ENCODE measurements at places on chromosomes 1 and 21. TPM values are rescaled to one million over a fixed set of nuclear protein-coding genes. Genes with fewer than 3 reads are reported as not detected.

Gene DCST2
- total RNA-seq, result 0.19 TPM

Gene PLEKHA6
- 4.7 TPM for total RNA-seq

Gene GUCA2B
- not detected for total RNA-seq

Gene MEX3A
- total RNA-seq, result 11.9 TPM

Gene ZFP69B
- total RNA-seq, result 10.3 TPM

Gene ITLN2
- 0.15 TPM for total RNA-seq

Gene DMRTA2
- 0.24 TPM for total RNA-seq

Gene RPE65
- total RNA-seq, result not detected

Gene TRAF3IP3
- total RNA-seq, result not detected

Gene KRTAP19-3
- total RNA-seq, result not detected

Gene HSPB7
- not detected for total RNA-seq

Gene ANKRD35
- total RNA-seq, result not detected

Gene RERE
- 30.5 TPM for total RNA-seq

Gene DPM3
- 98.1 TPM for total RNA-seq

Gene SLC9C2
- total RNA-seq, result not detected

Gene SLX9
- 46.2 TPM for total RNA-seq

Gene LCE2B
- total RNA-seq, result not detected

Gene RAB7B
- 4.6 TPM for total RNA-seq

Gene CELA3B
- total RNA-seq, result not detected

Gene P3H1
- 76.9 TPM for total RNA-seq

Gene ECM1
- 18.6 TPM for total RNA-seq

Gene CDKN2C
- total RNA-seq, result 63.9 TPM

Gene CBR3
- 17.4 TPM for total RNA-seq

Gene GPATCH2
- 24.6 TPM for total RNA-seq

Gene AMY1A
- not detected for total RNA-seq

Gene PADI6
- total RNA-seq, result not detected

Gene KCNH1
- 2.0 TPM for total RNA-seq

Gene TAS1R3
- total RNA-seq, result 0.56 TPM

Gene ACTL8
- total RNA-seq, result 0.98 TPM

Gene PRKAA2
- total RNA-seq, result 2.0 TPM

Gene DDAH1
- 11.8 TPM for total RNA-seq

Gene PLD5
- 0.05 TPM for total RNA-seq

Gene COL9A2
- total RNA-seq, result 10.6 TPM

Gene LCE2C
- not detected for total RNA-seq

Gene NOS1AP
- total RNA-seq, result 4.1 TPM

Gene TENT5C
- total RNA-seq, result under 0.01 TPM

Gene CD48
- not detected for total RNA-seq

Gene SPRR2G
- total RNA-seq, result not detected

Gene CFAP57
- 0.15 TPM for total RNA-seq

Gene PIGC
- 28.7 TPM for total RNA-seq

Gene NPPB
- 0.30 TPM for total RNA-seq

Gene APCS
- total RNA-seq, result not detected

Gene C1orf21
- total RNA-seq, result 7.1 TPM

Gene PRKACB
- 10.3 TPM for total RNA-seq

Gene CELF3
- not detected for total RNA-seq

Gene MASP2
- total RNA-seq, result 0.82 TPM

Gene BNIPL
- total RNA-seq, result 2.2 TPM

Gene RNU1-4
- under 0.01 TPM for total RNA-seq

Gene SCCPDH
- 54.7 TPM for total RNA-seq

Gene PODN
- total RNA-seq, result not detected

Gene IQGAP3
- 101 TPM for total RNA-seq

Gene SLC22A15
- total RNA-seq, result 4.7 TPM

Gene BSND
- total RNA-seq, result not detected

Gene LCE3E
- not detected for total RNA-seq

Gene GBP5
- total RNA-seq, result not detected

Gene CD84
- not detected for total RNA-seq

Gene RCAN1
- 156 TPM for total RNA-seq

Gene TSACC
- 0.50 TPM for total RNA-seq

Gene GJA8
- total RNA-seq, result not detected
